Uterine smooth muscle cell (primary cell): ENCODE measurements at places on chromosomes 16 and 17. TPM values are rescaled to one million over a fixed set of nuclear protein-coding genes. Genes with fewer than 3 reads are reported as not detected.

SP2 gene
- 0.37 and 0.66 TPM in 2 replicates for total RNA-seq

KLHL11 gene
- total RNA-seq = 34.4 and 35.9 TPM in 2 replicates

PIK3R6 gene
- 0.22 TPM in 1 of 2 replicates, not detected in the other for total RNA-seq

ADAD2 gene
- not detected in 2 replicates for total RNA-seq

TAT gene
- total RNA-seq = not detected in 2 replicates

APPBP2 gene
- total RNA-seq = 46.1 TPM in 2 replicates

TBC1D26 gene
- under 0.01 TPM in 2 replicates for total RNA-seq

CCL13 gene
- total RNA-seq = 0.62 TPM in 1 of 2 replicates, not detected in the other

IL32 gene
- total RNA-seq = 1.9 and 8.6 TPM in 2 replicates

PRSS8 gene
- not detected in 2 replicates for total RNA-seq

RAB26 gene
- total RNA-seq = 1.1 and 1.4 TPM in 2 replicates

NOXO1 gene
- not detected in 2 replicates for total RNA-seq

TBC1D3 gene
- total RNA-seq = not detected in 2 replicates

NPIPB4 gene
- total RNA-seq = 34.2 and 43.6 TPM in 2 replicates

FAM117A gene
- total RNA-seq = 1.1 and 1.2 TPM in 2 replicates

MYOCD gene
- 0.11 and 0.12 TPM in 2 replicates for total RNA-seq

LRRC37A2 gene
- total RNA-seq = 3.5 and 4.0 TPM in 2 replicates

SOST gene
- not detected in 2 replicates for total RNA-seq

WFDC1 gene
- total RNA-seq = 0.50 and 0.66 TPM in 2 replicates

NKD1 gene
- under 0.01 TPM in 2 replicates for total RNA-seq

TSPAN10 gene
- total RNA-seq = 1.3 and 4.0 TPM in 2 replicates

CCDC144A gene
- 0.33 and 9.1 TPM in 2 replicates for total RNA-seq

OR1A1 gene
- total RNA-seq = not detected in 2 replicates

CCDC57 gene
- total RNA-seq = 21.7 and 22.1 TPM in 2 replicates

ACSM2A gene
- not detected in 2 replicates for total RNA-seq

C16orf90 gene
- total RNA-seq = not detected in 2 replicates

DDX5 gene
- total RNA-seq = 386 and 428 TPM in 2 replicates

SMIM22 gene
- not detected in 2 replicates for total RNA-seq

PERCC1 gene
- total RNA-seq = not detected in 2 replicates
